ENCODE measurements at places on chromosomes 6 and 20.
A peak's percentile ranks its signal among the peaks of the same experiment; 100 is the strongest.

GRCh38 chr6:85798931-85799652, 156.4 kb upstream of the SYNCRIP start:
- DNase-seq, result no peak

- no peak for DNase-seq
These were observed 45.6 kb upstream of the IYD start for GRCh38 chr6:150323205-150323604.

DNA sequence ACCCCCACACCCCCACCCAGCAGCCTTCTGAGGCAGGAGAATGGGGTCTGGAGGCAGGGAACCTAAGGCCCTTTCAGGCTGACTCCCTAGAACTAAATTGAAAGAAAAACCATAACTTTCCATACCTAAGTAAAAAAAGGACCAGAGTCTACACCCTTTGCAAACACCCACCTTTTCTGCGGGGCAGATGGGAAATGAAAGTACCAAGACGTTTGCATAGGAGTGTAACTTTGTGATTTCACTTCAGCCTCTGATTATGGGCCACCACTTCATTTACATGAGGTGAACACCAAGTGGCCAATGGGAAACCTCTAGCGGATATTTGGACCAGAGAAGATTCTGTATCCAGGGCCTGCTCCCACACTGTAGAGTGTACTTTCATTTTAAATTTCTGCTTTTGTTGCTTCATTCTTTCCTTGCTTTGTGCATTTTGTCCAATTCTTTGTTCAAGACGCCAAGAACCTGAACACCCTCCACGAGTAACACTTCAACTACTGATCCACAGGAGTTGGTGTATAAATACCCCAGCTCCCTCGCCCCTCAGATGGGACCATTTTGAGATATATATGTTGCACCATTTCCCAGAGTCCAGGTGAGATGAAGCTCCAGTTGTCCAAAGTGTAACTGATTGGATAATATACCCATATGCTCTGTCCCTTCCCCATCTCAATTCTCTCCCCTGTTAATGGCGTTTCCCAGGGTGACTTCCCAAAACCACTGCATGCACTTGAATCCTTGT, 18.9 kb upstream of the SRSF6 start:
- DNase-seq, result no peak

DNA sequence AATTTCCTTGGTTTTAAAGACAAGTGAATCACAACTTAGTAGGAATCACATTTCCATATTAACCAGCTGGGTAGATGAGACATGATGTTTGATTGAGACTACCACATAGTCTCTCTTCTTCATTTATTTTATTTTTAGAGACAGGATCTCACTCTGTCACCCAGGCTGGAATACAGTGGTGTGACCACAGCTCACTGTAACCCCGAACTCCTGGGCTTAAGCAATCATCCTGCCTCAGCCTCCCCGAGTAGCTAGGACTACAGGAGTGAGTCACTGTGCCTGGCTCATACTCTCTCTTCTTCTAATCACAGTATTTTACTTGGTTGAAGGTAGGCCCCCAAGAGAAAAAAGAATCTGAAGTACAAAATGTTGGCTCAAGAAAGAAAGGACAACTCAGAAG, 80.2 kb upstream of the ASF1A start:
- no peak for DNase-seq

- DNase-seq, result no peak
These were observed 8.4 kb downstream of the SLC22A1 start for GRCh38 chr6:160129881-160130615.

- DNase-seq, result no peak
These were observed 36.3 kb upstream of the TGM2 start for GRCh38 chr20:38201356-38201755.

DNA sequence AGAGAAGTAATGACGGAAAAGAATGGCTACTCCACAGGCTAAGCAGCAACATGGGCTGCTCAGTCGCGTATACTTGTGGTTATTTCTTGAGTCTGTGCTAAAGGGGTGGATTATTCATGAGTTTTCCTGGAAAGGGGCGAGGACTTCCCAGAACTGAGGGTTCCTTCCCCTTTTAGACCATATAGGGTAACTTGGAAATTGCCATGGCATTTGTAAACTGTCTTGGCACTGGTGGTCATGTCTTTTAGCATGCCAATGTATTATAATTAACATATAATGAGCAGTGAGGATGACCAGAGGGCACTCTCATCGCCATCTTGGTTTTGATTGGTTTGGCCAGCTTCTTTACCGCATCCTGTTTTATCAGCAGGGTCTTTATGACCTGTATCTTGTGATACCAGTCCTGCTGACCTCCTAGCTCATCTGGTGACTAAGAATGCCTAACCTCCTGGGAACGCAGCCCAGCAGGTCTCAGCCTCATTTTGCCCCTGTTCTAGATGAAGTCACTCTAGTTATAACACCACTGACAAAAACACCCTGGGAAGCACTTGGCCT, 11.4 kb downstream of the LBP start:
- DNase-seq, result no peak

GRCh38 chr6:54846243-54846856, at the start of gene FAM83B:
Gene FAM83B (plus strand): TSS chr6:54846771. CDS start chr6:54870247, 23,476 bp downstream.
- DNase-seq, result no peak

- no peak for DNase-seq
These were observed 65.9 kb upstream of the EDN1 start for GRCh38 chr6:12224251-12224650.

DNA sequence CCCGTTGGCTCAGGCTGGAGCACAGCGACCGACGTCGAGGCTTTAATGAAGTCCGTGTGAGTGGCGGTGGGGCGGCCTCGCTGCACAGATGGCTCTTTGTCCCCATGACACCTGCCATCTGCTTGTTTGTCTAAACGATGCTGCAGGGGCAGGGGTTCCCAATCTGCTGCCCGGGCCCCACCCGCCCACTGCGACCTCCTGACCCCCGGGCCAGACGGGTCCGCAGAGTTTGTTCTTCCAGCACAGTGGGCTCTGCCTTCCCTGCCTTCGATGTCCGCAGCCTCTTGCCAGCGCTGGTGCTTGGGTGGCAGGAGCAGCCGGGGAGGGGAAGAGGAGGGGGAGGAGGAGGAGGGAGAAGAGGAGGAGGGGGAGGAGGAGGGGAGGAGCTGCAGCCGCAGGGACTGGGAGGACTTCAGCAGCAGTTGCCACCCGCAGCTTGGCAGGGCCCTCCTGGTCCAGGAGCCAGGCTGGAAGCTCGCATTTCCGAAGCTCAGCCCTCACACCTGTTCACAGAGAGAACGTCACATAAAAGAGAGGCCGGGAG, 210.0 kb downstream of the DLL1 start:
- DNase-seq, result no peak

GRCh38 chr20:62056377-62056776, 9.3 kb downstream of the TAF4 start:
- DNase-seq, result no peak

DNA sequence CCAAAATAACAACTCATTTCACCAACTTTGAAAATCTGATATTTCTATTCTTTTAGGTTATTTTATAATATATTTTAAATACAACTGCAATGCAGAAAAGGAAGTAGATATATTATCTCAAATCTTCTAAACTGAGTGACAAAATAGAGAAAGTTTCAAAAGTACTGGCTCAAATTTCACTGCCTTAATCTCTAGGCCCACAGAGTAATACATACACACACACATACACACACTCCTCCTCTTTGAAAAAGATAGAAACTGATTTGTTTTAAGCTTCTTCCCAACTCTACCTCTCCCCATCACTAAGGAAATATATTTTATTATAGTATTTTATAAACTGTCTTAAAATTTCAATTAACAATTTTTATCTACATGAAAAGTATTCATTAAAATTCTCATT, 36.2 kb downstream of the ARHGAP18 start:
- no peak for DNase-seq

DNA sequence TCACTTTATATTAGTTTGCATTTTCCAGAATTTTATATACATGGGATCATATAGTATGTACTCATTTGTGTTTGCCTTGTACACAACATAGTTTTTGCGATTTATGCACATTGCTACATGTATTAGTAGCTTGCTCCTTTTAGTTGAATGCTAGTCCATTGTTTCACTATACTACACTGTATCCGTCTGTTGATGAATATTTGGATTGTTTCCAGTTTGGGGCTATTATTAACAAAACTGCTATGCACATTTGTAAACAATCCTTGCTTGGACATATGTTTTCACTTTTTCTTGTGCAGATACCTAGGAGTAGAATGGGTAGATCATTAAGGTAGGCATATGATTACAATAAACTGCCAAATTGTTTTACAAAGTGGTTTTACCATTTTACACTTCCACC, 3.9 kb upstream of the LRRC1 start:
- DNase-seq, result no peak

GRCh38 chr20:35339007-35339406, 46.8 kb upstream of the FAM83C start:
- no peak for DNase-seq

DNA sequence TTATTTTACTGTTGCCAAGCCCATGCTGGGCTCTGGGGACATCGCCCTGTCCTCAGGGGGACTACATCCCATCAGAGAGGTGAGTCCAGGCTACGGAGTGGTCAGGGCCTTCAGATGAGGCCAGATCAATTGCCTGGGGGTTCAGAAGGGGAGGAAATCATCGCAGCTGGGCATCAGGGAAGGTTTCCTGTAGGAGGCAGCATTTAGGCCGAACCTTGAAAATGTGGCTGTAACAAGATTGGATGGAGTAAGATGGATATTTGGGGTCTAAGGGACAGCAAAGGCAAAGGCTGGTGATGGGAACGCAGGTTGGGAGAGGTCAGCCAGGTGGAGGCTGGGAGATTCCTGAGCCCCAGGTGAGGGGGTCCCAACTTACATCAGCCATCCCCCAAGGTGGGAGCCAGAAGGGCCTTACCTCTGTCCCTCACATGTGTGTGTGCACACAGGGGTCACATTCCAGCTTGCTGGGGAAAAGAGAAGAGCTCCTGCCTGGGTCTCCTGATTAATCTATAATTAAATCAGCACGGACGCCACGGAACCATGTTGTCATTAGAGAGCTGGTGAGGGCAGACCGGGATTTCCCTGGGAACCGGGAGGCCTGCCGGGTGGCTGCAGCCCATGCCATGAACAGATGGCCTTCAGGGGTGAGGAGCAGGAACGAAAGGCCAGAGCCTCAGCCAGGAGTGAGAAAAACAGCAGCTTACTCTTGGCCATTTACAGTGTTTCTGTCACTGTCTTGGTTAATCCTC, 30.5 kb upstream of the DLGAP4 start:
- no peak for DNase-seq

DNA sequence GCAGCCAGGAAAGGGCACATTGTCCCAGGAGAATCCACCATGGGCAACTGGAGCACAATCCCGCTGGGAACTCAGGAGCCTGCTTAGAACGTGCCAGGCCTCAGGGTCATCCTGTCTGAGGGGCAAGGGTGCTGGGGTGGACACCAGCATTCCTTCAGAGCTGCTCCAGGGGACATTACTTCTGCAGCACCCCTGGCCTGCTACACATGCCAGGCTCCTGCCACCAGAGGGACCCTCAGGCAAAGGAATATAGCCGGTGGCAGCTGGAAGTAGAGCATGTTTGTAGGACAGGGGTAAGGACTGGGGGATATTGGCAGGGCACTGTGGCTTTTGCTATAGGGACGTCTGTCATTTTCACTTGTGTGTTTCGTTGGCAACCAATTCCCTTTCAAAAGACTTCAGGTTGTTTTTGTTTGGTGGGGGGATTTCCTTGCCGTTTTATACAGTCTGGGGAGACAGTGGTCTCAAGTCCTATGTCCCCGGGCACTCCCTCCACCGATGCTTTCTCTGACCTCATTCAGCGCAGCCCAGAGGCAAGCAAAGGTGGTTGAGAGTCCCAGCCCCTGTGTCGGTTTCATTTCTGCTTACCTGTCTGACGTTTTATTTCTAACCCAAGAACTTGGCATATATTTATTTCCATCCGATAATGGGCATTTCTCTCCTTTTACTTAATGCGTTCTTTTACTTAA, 130.8 kb downstream of the JPH2 start:
- peak; percentile 21 for DNase-seq

DNA sequence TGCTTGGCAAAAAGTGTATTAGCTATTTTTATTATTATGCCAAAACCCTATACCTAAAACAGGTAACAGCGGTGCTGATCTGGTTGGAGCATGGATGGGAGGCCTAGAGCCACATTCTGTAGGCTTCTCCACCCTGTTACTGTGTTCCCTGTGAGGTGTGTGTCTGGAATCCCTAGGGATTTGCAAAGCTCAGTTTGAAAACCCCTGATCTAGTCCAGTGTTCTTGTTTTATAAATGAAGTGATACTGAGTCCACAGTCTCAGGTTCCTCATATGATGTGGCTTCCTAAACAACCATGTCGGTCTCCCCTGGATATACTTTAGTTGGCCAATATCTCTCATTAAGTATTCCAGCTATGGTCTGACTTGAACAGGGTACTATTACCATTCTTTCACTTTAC, 16.3 kb downstream of the ACSS2 start:
- no peak for DNase-seq

GRCh38 chr6:34658605-34659265, 37.8 kb downstream of the ILRUN start:
- DNase-seq, result no peak

DNA sequence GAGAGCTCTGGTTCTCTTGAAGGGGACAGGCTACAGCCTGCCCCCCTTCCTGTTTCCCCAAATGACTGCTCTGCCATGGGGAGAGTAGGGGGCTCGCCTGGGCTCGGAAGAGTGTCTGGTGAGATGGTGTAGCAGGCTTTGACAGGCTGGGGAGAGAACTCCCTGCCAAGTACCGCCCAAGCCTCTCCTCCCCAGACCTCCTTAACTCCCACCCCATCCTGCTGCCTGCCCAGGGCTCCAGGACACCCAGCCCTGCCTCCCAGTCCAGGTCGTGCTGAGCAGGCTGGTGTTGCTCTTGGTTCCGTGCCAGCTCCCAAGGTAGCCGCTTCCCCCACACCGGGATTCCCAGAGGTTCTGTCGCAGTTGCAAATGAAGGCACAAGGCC, 9.8 kb downstream of the VEGFA start:
- no peak for DNase-seq

DNA sequence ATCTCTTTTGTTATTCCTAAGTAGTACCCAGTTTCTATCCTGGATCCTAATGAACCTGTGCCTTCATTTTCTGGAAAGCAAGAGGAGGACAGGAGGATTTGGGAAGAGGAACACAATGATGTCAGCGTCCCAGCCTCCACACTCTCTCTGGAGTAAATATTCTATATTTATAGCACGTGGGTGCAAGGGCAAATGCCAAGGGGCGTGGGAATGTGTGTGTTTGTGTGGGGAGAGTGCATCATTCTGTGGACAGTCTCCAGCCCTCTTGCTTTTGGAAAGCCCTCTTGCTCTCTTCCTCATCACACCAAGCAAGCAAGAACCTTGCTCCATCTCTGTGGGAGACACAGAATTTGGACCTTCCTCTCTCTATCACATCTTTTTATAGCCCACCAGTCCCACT, 103.2 kb upstream of the EMILIN3 start:
- DNase-seq, result no peak

DNA sequence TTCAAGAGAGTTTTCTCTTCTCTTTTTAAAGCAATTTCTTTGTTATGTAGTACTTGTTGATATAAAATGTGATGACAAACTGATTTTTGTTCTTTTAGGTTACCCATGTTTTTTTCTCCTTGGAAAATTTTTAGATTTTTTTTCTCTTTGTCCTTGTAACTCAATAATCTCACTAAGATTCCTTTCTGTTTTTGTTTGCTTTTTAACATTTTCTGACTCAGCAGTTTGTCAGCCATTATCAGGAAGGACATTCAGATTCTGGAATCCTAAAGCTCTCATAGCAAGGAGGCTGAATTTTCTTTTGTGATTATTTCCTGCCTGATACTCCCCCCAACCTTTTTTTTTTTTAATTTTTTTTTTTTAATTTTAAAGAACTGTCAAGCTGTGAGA, 75.2 kb upstream of the CITED2 start:
- DNase-seq, result no peak
